Ovary (tissue), 10 donors: ENCODE measurements at places on chromosomes 11 and 22. TPM values are rescaled to one million over a fixed set of nuclear protein-coding genes. Genes with fewer than 3 reads are reported as not detected.

CCDC15 gene
- 1.5 TPM for total RNA-seq

KDM4E gene
- total RNA-seq = not detected

MEI1 gene
- total RNA-seq = 1.9 TPM

NPAS4 gene
- total RNA-seq = not detected

CACNA1I gene
- total RNA-seq = 0.23 TPM

PKNOX2 gene
- 42.3 TPM for total RNA-seq
